ENCODE measurements at places on chromosomes 2 and 18.

DNA sequence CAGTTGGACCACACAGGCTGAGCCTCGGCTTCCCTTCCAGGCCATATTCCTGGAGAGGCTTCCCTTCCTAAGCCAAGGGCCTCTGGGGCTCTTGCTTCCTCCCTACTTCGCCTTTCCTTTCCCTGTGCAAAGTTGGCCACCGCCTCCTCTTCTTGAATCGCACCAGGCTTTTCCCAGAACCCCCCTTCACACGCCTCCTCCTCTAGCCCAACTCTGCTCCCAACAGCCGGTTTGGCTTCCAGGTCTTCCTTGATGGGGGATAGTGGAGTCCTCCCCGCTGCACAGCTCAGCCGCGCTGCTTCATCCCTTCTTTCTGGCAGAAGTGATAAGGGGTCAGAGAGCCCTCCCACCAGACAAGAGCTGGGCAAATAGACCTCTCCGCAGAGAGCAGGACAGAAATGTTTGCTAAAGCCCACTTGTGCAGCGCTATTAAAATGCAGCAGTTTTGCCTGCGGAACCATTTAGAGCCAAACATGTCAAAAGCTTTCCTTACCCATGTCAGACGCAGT lies 56.4 kb downstream of the SNORC start:
- DNase-seq = no peak

- DNase-seq = no peak
Observed at GRCh38 chr2:36456227-36457175, 100.9 kb downstream of the CRIM1 start.

GRCh38 chr2:67892339-67892846 lies 170.4 kb downstream of the C1D start:
- no peak for DNase-seq

- DNase-seq = no peak
Observed at GRCh38 chr2:30628341-30628740, 178.9 kb downstream of the CAPN13 start.

DNA sequence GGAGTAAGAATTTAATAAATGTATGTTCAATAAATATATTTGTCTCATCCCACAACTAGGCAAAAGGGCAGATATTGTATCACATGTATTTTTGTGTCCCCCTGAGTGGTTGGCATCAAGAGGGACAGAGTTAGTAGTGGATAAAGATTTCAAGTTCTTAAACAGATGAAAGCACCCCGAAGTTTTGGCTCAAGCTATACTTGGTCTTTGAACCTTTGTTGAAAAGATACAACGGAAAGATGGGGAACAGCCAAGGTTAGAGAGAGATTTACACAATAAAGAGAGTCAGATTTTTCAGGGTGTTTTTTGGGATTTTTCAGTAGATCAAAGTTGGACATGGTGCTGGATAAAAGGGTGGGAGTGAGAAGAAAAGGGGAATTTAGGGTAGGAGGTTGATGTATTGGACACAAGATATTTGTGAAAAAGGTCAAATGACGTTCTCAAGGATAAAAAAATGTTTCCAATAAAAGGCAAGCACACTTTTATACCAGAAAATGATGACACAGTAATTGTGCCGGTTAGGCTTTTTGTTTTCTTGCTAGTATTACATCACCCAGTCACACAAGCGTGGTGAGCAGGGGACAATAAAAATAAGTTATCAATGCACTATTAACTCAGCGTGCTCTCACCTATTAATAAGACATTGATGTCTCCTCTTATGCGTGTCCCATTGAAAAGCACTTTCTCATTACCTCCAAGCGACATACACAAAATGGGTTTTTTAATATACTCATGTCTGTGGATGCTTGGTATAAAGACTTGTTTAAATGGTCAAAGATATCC lies 59.5 kb downstream of the MEP1B start:
- no peak for DNase-seq

DNA sequence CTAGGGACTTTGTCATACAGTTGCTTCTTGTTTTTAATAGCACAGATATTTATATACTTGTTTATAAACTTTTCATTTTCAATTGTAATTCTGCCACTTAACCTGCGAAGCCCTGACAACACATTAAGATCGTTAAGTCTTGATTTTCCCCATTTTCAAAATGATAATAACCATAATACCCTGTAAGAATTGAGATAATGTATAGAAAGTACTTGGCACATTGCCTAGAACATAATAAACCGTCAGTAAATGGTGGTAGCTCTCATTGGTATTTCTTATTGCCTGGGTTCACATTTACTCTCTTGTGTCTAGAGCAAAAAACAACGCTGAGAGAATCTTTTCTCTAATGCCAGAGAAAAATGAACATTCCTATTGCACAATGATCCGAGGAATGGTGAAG lies 18.6 kb downstream of the PTCD3 start:
- DNase-seq = no peak

DNA sequence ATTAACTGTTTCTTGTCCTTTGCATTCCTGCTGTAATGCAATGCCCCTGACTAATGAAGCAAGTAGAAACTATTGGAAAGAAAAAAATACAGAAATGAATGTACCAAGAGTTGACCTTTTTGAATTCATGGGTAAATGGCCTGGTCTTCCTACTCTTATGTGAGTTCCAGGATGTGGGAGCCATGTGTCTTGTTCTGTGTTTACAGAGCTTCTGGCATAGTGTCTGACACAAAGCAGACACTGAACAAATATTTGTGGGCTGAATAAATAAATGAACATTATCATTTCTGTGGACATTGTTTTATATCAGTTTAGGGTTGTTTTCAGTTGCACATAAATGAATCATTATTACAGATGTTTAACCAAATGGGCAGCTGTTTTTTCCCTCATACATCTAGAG lies 155.5 kb downstream of the CD8B2 start:
- DNase-seq = no peak

DNA sequence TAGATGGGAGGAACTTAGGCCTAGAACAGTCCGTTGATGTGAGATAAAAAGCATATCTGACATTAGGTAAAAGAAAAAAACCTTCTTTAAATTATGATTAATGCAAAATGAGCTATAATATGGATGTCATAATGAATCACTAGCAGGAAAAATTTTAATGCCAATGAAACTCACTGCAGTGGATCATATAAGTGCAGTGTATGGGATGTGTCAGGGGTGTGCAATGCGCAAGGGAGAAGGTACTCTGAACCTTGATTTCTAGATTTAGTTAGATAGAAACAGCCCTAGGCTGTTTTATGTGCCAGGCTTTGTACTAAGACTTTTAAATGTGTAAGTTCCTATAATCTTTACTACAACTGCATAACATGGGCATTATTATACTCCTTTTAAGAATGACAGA lies 50.4 kb upstream of the NXPH2 start:
- DNase-seq = no peak

- DNase-seq = no peak
Observed at GRCh38 chr2:129910446-129911362, 68.8 kb upstream of the RAB6C start.

DNA sequence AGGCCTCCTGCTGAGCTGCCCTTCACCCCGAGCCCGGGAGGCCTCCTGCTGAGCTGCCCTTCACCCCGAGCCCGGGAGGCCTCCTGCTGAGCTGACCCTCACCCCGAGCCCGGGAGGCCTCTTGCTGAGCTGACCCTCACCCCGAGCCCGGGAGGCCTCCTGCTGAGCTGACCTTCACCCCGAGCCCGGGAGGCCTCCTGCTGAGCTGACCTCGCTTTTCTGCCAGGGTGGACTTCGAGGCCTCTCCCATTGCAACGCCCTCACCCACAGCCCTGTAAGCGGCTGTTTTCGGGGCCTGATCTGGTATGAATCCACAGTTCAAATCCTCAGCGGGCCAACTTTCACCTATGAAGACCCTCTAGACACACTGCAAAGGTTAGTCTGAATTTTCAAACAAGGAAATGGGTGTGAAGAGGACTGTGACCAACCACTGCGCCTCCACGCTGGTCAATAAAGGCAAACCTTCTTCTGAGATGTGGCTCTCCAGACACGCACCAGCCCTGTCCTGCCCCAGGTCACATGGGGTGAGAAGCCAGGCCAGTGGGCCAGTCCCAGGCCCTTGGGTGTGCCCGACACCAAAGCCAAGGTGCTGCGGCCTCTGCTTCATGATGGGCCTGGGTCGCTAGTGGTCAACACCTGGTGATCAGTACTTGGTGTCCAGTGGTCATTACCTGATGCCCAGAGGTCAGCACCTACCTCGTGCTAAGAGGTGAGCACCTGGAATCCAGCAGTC lies 225.1 kb upstream of the SALL3 start:
- no peak for DNase-seq

DNA sequence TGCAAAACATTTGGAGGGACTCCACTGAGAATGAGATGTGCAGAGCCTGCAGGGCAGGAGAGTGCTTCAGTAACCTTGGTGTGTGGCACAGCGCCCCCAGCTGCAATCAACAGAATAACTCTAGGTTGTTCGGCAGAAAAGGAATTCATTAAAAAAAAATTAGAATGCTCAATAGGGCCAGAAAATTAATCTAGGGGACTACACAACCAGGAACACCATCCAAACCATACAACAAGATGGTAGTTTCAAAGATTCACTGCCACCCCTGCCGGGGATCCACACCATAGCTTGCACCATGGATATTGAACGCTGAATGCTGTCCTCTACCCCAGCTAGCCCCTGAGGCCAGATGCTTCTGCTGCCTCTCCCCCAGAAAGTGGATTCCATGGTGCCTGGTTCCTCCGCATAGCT lies 50.1 kb downstream of the THUMPD2 start:
- DNase-seq = no peak

GRCh38 chr2:84212611-84213314 lies 246.3 kb downstream of the SUCLG1 start:
- DNase-seq = no peak

DNA sequence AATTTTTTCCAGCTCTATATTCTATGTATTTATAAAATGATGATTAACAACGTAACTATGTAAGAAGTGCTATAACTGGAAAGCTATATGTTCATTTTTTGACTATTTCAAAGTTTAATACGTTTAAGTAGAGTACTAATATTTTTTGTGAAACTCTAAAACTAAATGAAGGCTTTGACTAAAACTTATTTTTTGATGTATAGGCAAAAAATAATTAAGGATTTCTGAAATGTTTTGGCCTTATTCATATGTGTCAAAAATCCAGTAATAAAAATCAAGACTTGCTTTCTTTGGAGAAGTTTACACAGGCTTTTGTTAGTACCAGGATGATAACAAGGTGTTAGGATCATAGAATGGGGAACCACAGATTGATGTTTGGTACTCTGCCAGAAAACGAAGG lies 58.2 kb upstream of the ZEB2 start:
- DNase-seq = no peak

DNA sequence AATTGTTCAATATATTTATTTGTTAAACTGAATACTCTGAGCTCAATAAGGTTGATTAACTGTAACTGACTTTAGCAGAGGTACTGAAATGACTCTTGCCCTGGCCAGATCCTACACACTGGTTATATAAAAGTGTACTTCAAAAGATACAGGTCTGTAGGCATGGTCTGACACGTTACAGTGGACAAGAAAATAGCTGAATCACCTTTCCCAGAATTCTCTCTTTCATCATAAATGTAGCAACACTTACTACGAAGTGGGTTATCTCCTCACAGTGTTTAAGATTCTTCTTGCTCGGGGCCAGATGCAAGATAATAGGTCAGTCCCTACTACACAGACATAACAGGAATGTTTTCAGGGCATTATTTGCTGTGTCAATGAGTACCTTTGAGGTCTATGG lies 107.0 kb upstream of the ZC3H15 start:
- DNase-seq = no peak

DNA sequence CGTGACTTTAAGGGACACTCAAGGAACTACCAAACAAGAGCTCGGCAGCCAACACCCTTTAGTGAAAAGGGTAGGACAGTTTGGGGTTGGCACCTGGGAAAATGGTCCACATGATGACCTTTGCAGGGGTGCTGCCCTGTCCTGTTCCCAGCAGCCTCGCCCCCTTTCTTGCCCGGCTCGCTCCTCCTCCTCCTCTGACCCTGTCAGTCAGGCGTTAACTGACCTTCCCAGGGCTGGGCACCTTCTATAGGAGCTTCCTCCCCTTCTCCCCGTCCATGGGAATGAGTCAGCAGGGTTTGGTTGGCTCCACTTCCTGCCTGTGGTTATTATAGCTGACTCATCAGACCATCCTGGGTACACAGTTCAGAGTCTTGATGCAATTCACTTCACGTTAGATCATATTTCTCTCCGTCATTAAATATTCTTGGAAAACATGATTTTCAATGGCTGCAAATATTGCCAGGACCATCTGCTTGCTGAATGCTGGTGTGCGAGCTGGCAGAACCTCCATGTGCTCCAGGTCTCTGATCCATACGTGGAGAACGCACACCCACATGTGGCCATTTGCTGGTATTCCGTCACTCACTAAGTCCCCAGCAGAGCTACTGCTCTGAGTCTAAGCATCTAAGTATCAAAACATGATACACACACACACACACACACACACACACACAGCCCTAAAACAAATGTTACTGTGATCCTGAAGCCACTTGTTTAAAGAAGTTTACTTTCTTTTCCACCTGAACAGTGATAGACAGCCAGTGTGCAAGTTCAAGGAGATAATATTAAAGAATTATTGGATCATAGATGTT lies 185.0 kb downstream of the ANAPC1 start:
- peak; percentile 85 for DNase-seq

DNA sequence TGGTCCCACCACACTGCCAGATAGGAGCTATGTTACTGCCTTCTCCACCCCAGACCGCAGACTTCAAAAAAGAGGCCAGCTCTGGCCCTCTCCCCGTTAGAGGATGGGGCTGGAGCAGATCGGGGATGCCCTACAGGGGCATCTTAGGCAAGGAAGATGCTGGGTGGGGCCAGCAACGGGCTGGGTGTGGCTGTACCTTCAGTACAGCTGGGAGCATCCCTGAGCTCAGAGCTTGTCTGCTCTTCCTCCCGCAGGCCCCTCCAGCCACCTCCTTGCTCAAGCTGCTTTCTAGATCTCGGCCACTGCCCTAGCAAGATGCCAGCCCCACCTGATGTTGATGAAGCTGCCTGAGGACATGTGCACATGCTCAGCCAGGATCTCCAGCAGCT lies 9.8 kb downstream of the PTPRN start:
- no peak for DNase-seq

DNA sequence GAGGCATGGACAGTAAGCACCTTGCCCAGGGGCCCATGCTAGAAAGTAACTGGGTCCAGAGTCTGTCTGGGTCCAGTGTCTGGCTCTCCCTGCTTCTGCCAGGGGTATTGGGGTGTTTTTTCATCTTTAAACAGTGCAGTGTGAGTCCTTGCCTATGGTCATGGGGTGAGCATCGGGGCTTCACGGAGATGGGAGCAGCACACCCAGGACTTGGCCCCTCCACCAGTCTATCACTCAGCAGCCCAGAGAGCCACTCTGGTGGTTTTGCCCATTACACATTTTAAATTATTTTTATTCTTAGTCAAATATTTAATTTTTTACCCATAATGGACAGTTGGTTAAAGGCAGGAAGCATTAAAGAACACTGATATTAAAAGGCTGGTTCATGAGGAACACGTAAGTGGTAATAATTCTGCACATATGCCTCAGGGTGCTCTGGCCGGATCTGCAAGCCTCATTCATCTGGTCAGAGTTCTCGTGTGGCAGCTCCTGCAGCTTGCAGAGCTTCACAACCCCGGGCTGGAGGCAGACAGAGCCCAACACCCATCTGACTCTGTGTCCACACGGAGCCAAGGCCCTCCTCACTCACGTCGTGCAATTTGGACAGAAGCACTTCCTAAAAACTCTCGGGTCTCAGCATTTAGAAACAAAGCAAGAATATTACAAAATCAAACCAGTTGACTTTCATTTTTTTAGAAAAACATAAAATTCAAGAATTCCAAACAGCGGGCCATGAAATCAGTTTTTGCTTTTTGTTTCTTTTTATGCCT lies 204.1 kb downstream of the CTIF start:
- no peak for DNase-seq
